Epithelial cell of esophagus (primary cell): ENCODE measurements at places on chromosomes 5 and 9.

DNA sequence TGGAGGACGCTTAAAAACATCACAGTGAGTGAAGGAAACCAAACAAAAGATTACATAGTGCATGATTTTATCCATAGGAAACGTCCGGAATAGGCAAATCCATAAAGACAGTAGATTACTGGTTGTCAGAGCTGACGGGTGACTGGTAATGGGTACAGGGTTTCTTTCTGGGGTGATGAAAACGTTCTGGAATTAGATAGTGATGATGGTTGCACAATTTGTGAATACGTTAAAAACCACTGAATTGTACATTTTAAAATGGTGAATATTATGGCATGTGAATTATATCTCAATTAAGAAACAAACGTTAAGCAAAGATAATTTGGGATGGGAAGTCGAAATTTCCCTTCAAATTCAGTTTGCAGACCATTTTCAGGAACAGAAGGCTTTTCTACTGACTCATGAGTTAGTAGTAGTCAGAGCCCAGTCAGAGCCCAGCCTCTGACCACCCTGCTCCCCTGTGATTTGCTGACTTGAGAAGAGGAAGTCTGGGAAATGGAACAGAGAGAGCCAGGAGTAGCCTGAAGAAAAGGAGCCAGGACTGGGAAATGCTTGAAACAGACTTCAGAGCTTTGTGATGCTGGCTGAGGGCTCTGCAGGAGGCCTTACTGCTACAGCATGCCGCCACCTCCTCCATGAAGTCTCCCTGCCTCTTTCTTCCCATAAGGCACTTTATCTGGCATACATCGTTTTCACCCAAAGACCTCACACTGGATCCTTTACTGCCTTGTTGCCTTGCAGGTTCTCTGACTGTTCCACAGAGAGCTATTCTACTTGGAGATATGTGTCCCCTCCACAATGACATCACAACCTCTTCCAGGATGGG, 46.4 kb upstream of the CTNNA1 start:
- DNase-seq, result peak; percentile 79

DNA sequence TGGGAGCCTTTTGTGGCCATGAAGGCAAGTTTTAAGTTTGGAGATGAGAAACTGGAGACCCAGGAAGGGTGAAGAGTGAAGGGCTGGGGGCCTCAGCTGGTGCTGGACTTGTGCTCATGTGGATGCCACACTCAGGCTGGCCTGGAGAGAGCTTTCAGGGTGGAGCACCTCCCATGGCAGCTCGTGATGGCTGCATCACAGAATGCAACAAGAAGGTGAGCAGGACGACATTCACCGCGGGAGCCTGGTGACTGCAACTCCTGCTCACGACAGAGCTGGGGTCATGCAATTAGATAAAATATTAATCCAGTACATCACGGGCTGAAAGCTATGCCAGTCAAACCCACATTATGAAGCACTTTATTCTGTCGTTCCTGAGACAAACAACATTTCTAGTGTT, 59.7 kb downstream of the SEMA4D start:
- no peak for DNase-seq

DNA sequence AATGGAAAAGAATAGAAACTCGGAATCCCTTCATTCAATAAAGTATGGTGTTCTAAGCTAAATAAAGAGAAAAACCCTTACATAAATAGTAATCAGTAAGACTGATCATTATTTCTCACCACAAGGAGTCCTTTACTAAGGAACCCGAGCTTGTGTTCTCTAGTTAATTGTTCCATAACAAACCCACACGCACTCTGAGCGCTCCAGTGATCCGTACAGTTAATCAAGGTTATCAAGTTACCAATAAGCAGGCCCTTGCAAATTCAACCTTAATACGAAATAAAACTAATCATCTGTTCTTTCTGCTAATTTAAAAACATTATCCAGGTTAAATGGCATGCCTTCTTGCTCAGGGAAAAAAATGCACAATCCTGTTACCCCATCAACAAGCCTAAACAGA, 224.4 kb downstream of the FRMD3 start:
- no peak for DNase-seq

- DNase-seq, result no peak
Measured at GRCh38 chr5:27845248-27845647, 806.9 kb upstream of the CDH9 start.

- DNase-seq, result no peak
Measured at GRCh38 chr5:80215523-80215922, 40.3 kb downstream of the SERINC5 start.

DNA sequence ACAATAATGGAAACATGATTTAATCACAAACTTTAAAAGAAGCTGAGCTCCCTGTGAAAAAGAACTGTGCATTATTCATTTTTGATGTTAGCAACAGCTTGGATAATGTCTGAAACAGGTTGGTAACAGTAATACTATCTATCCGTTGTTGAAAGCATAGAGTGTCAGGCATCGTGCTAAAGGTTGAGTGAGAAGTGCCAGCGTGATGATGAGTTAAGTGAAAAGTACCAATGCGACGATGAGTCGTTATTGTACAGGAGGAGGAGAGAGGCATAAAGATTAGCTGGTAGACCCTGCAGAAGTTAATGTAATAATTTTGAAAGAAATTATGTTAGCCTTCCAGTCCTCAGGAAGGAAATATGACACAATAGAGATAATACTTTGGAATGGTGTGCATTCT, 593.6 kb downstream of the MAT2B start:
- no peak for DNase-seq

GRCh38 chr5:67887748-67888161, 327.8 kb upstream of the PIK3R1 start:
- peak; percentile 25 for DNase-seq
